ENCODE measurements at places on chromosomes 12 and 14.

- no peak for DNase-seq
These were observed 70.4 kb upstream of the CMKLR1 start for GRCh38 chr12:108409481-108409880.

- DNase-seq = peak; percentile 3
These were observed 70.2 kb upstream of the TBX5 start for GRCh38 chr12:114476159-114476558.

GRCh38 chr12:92478692-92479091 lies 224.1 kb upstream of the PLEKHG7 start:
- DNase-seq = no peak

DNA sequence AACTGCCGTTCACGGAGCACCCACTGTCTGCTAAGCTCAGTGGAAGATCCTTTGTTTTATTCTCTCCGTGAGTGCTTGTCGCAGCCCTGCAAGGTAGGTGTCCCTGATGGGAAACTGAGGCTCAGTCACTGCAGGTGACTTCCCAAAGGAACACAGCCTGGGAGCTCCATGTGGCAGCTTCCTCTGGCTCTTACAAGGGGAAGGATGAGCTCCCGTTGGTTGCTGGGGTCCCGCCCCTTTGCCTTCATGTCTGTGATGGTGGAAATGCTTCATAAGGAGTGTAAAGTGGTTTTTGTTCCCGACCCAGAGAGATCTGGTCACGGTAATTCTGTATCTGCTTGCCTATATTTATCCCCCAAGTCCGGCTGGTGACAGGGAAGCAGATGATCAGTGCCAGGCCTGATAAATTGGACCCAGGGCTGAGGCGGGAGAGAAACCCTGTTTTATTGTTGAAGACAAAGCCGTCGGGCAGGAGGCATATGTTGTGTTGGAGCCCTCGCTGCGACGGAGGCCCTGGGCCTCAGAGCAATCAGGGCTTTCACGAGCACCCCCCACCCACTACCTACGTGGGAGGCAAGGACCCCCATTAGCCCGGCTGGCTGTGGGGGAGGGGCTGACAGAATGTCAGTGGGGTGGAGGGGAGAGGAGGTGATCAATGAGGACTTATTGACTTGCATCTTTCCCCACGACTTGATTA lies 91.9 kb downstream of the KIF26A start:
- no peak for DNase-seq

GRCh38 chr12:54983536-54984101 lies 943 bp downstream of the TESPA1 start:
- DNase-seq = no peak

- no peak for DNase-seq
These were observed 1054.2 kb upstream of the FOXG1 start for GRCh38 chr14:27712364-27712763.

- peak; percentile 83 for DNase-seq
These were observed 835 bp downstream of the VEZT start for GRCh38 chr12:95218150-95219133.

- DNase-seq = peak; percentile 21
These were observed 77.5 kb upstream of the EEA1 start for GRCh38 chr12:93006471-93007208.

- DNase-seq = no peak
These were observed 25.6 kb downstream of the SYNE3 start for GRCh38 chr14:95490727-95491451.

- DNase-seq = no peak
These were observed 1062.8 kb upstream of the NOVA1 start for GRCh38 chr14:27660683-27661082.

DNA sequence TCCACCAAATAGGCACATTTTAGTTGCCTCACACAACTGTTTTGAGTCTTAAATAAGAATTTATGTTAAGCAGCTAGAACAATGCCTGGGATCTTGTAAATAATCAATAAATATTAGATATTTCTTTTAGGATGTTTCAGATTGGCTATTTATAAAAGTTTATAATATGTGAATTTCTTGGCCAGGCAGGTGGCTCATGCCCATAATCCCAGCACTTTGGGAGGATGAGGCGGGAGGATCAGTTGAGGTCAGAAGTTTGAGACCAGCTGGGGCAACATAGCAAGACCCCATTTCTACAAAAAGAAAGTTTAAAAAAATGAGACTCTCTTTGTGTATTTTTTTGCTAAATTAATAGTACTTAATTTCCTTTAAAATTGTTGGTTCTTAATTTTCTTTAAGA lies 21.8 kb downstream of the ARG2 start:
- DNase-seq = no peak

GRCh38 chr14:80584744-80585505 lies 356.6 kb downstream of the CEP128 start:
- DNase-seq = peak; percentile 23

DNA sequence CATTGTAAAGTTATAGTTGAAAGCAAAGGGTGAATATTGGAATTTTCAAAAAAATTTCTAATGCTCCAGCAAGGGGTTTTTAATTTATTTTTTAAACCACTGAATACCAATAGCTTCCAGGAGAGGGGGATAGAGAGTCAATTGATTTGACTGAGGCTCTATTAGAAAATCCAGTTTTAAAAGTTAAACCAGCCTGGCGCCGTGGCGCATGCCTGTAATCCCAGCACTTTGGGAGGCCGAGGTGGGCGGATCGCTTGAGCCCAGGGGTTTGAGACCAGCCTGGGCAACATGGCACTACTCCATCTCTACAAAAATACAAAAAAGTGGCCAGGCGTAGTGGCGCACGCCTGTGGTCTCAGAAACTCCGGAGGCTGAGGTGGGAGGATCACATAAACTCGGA lies 150.1 kb downstream of the SLC38A4 start:
- DNase-seq = no peak

GRCh38 chr12:111435661-111436201 lies 30.0 kb downstream of the SH2B3 start:
- DNase-seq = no peak

GRCh38 chr12:122976648-122976975 lies 1.6 kb downstream of the OGFOD2 start:
- no peak for DNase-seq

DNA sequence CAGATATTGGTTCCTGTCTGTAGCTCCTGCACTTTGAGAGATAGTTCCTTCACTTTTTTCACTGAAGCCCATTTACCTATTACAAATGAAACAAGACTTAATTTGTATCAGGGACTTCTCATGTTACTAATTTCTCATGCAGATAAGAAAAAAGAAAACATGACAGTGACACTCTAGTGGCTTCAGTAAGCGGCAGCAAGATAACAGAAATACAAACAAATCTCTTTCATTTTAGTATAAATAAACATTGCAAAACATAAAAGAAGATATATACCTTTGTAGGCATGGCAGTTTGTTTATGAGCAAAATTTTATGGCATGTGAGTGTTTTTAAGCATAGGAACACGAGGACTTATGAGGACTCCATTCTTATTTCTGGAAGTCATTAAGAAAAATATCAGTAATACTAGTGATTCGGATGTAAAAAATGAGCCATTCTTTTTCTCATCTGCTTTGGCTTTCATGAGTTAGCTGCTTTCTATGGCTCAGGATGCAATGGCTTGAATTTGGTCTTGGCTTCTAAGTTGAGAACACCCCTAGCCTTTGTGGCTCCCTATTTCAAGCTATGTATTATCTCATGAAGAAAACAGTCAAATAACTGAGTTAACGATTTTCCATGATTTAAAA lies 310.1 kb upstream of the RGS6 start:
- DNase-seq = no peak

- no peak for DNase-seq
These were observed 48.4 kb upstream of the IFNG-AS1 start for GRCh38 chr12:67940780-67941243.

DNA sequence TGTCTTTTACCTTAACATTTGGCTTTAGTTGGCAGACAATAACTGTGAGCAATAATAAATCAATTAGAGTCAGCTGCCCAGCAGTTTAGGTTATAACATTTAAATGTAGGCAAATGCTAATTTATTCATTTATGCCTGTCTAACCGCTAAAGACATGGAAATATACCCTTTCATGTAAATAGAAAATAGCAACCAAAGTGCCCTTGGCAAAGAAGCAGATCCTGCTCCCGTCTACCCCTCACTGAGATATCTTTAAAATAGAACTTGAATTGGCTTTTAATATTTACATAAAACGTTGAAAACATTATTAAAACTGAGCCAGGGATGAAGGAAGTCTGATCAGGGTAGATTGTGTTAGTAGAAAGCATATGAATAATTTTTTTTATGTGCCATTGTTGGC lies 67.3 kb downstream of the ATP23 start:
- no peak for DNase-seq

DNA sequence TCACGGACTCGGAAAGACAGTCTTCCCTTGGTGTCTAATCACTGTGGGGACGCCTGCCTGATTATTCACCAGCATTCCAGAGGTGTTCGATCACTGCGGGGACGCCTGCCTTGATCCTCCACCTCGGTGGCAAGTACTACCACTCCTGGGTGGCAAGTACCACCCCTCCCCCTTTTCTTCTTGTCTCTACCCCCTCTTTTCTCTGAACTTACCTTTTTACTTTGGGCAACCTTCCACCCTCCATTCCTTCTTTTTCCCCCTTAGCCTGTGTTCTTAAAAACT lies 12.0 kb upstream of the LGMN start:
- no peak for DNase-seq

- no peak for DNase-seq
These were observed at the start of gene ARHGAP9 for GRCh38 chr12:57479376-57480115. ARHGAP9 (minus strand) TSS chr12:57479866; CDS start chr12:57479406, 460 bp downstream.

DNA sequence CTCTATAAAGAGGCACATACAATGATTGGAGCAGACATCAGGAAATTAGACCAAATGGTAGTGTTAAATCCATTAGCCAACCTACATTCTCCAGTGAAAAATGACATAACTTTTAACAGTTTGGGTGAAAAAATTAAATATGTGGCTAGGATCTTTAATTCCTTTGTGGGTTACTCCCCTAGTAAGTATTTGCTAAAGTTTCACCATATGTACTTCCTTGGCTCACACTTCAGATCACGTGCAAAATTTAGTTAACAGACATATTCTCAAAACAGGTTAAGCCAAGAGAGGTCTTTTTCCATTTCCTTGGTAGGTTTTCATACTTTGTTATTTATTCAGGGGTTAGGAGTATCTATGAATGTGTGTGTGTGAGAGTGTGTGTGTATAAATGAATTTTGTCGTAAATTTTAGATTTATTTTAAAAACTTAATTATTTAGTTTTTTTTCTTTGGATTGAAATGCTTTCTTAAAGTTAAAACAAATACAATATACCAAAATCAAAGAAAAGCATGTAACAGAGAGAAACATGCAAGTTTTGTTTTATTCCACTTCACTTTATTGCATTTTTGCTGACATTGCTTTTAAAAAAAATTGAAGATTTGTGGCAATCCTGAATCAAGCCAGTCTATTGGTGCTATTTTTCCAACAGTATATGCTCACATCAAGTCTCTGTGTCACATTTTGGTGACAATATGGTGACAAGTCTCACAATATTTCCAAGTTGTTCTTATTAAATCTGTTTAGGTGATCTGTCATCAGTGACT lies 258.7 kb downstream of the FLRT2 start:
- DNase-seq = no peak

DNA sequence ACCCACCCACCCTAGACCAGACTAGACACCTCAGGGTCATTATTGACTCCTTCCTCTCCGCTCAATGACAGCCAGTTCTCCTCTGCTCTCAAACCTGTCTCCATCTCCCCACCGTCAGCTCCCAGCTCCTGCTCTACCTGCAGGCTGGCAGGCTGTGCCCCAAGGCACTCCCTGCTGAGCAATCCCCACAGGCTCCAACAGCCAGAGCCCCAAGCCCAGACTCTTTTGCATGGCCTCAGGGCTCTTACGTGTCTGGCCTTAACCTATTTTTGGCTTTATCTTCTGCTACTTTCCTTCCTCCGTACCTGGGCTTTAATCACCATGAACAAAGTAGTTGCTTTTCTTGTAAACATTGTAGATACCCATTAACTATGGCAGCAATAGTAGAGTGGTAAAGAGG lies 162.9 kb upstream of the PRMT8 start:
- DNase-seq = no peak

GRCh38 chr14:90644882-90645281 lies 171.3 kb downstream of the TTC7B start:
- no peak for DNase-seq

DNA sequence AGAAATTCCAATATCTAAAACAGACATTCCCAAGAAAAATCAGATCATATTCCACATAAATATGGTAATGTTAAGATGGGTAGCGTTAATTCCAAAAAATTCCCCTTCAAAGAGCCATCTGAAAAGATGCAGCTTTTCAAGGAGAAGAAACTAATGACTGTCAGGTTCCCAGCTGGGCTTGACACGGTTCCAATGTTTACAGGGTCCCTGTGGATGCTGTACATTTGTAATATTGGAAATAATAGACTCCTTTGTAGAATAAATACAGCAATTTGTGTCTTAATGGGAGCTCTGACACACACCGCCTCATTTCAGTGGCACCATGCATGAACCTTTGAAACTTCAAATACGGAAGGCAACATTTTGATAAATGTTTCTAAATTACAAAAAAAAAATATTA lies 140.6 kb downstream of the ITPR2 start:
- DNase-seq = no peak

GRCh38 chr14:28407996-28408395 lies 358.6 kb upstream of the FOXG1 start:
- DNase-seq = no peak

- DNase-seq = no peak
These were observed 144.5 kb downstream of the PHETA1 start for GRCh38 chr12:111224186-111225066.

- DNase-seq = peak; percentile 48
These were observed 2.6 kb downstream of the BMP4 start for GRCh38 chr14:53953828-53954550.

- no peak for DNase-seq
These were observed 451.2 kb downstream of the EGLN3 start for GRCh38 chr14:33499687-33500086.

GRCh38 chr14:104343294-104343625 lies 204.9 kb downstream of the KIF26A start:
- no peak for DNase-seq

DNA sequence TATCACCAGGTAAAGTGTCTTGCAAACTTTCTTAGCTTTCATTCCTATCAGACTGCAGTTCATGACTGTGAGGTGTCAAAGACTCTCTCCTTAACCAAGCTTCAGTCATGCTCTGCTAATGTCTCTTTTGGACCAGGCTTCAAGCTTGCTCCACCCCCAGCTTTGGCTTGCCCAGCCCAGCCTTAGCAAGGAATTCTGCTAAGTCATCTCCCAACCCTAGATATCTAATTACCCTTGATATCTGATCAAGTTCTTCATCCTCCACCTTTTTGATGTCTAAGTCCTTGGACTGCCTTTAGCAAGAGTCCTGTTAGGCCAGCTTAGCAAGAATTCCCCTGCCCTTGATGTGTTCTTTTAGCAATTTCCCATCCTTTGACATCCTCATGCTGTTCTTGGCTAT lies 108.9 kb upstream of the FGD4 start:
- no peak for DNase-seq

GRCh38 chr12:76568888-76569551 lies 9.4 kb upstream of the OSBPL8 start:
- DNase-seq = no peak

- no peak for DNase-seq
These were observed 35.7 kb downstream of the KIF26A start for GRCh38 chr14:104174051-104174450.

- DNase-seq = no peak
These were observed 27.1 kb upstream of the SLC17A8 start for GRCh38 chr12:100329800-100330199.
